ENCODE measurements at places on chromosomes 5 and 9. TPM values are rescaled to one million over a fixed set of nuclear protein-coding genes. Genes with fewer than 3 reads are reported as not detected.

DNA sequence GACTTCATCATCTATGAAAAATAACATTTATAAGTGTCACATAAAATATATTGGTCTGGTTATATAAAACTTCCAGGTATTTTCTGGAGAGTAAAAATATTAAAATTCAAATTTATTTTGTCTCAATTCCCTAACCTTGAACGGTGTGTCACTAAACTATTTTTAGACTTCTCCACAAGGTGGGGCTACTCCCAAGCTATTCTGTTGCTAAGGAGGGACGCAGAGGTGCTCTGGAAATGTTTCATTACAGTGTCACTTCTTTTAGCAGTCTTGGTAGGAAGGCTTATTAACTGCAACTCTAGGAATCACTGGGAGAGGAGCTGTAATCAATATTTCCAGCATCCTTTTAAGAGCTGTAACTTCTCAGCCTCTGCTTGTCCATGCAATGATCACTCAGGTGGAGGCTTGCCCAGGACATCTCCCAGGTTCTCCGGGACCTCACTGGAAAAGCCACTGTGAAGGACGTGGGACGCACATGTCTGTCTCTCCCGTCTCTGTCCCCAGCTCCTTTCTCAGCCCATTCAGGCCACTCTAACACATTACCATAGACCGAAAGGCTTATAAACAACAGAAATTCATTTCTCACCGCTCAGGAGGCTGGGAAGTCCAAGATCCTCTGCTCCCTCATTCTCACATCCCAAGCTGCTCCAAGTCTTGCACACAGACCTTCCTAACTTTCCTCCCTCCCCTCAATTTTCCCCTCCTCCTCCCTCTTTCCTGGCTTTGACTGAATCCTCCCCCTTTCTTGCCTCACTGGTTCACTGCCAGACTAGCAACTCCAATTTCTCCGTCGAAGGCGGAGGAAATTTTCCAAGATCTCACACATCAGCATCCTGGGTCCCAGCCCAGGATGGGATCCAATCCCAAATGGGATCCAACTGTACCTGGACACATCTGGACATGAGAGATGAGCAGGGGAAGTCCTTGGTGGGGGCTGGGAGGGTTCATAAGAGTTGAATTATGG is 32.7 kb upstream of the DNAH5 start:
- peaks cover 2% of the 10 kb centered on the region for H3K4me1 ChIP-seq
- no peak overlapping the region for H3K4me3 ChIP-seq
- H3K27ac ChIP-seq = no peak overlapping the region
- no peak for DNase-seq
- H3K27me3 ChIP-seq = peaks cover 5% of the 10 kb centered on the region
- H3K36me3 ChIP-seq = no peaks in the 10 kb centered on the region

DNA sequence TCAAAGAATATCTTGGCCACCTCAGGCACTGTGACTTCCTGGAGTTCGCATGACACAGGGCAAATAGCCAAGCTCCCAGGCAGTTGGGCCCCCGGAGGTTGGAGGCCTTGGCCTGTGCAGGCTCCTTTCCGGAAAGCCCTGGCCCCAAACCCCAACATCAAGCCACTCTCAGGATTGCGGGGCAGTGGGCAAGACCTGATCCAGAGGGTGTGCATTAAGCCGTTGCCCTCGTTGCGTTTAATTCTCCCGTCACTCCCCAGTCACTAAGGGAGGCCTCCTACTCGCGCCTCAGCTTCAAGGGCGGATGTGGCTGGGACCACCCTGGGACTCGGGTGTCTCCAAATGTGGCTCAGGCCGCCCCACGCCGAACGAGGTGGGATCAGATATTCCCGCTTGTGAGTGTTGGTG is 60.1 kb downstream of the TMEM174 start:
- H3K36me3 ChIP-seq = no peaks in the 10 kb centered on the region
- DNase-seq = no peak
- H3K4me1 ChIP-seq = peaks cover 8% of the 10 kb centered on the region
- peak overlapping the region; percentile 46 for H3K4me3 ChIP-seq

GRCh38 chr5:178069909-178070308 is 43.4 kb upstream of the N4BP3 start:
- H3K4me1 ChIP-seq = peaks cover 7% of the 10 kb centered on the region
- DNase-seq = peak; percentile 59
- H3K27me3 ChIP-seq = peaks cover 10% of the 10 kb centered on the region

The P4HA2 gene
- 26.6 TPM for total RNA-seq
